ENCODE measurements at places on chromosomes 1 and 21. TPM values are rescaled to one million over a fixed set of nuclear protein-coding genes. Genes with fewer than 3 reads are reported as not detected.
A peak's percentile ranks its signal among the peaks of the same experiment; 100 is the strongest.

PIK3C2B gene
- total RNA-seq, result 0.28 TPM

TMEM167B gene
- 18.7 TPM for total RNA-seq

SCAMP3 gene
- 55.9 TPM for total RNA-seq

GCSAML gene
- total RNA-seq, result not detected

GPA33 gene
- total RNA-seq, result not detected

LAX1 gene
- total RNA-seq, result not detected

C8A gene
- total RNA-seq, result not detected

ZNF648 gene
- total RNA-seq, result not detected

EXTL2 gene
- 39.5 TPM for total RNA-seq

GRCh38 chr1:76083189-76083588 lies 8.6 kb downstream of the ST6GALNAC3 start:
- no peak for DNase-seq
- no peak overlapping the region for H3K27ac ChIP-seq
- H3K27me3 ChIP-seq, result no peaks in the 10 kb centered on the region
- H3K4me1 ChIP-seq, result 0 out of 2 replicates have a peak, but pooled peaks cover 4% of the 10 kb centered on the region
- no peak overlapping the region for H3K4me3 ChIP-seq

DNA sequence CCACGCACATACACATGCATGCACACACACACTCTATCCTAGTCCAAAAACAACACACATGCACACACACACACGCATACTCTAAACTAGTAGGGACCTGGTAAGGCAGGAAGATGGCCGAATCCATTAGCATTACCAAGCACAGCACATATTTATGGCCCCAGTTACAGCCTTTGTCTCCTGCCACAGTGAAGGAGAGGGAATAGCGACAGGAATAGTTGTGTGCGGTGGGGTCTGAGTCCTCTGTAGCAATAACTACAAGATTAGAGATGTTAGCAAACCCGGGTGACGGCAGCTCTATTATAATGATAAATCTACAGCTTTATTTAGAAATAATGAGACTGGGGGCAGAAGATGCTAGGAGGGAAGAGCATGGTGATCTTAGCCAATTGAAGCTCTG lies 20.5 kb downstream of the SYT6 start:
- H3K4me3 ChIP-seq, result no peak overlapping the region
- H3K27ac ChIP-seq, result no peak overlapping the region
- DNase-seq, result no peak
- H3K36me3 ChIP-seq, result no peaks in the 10 kb centered on the region

DNA sequence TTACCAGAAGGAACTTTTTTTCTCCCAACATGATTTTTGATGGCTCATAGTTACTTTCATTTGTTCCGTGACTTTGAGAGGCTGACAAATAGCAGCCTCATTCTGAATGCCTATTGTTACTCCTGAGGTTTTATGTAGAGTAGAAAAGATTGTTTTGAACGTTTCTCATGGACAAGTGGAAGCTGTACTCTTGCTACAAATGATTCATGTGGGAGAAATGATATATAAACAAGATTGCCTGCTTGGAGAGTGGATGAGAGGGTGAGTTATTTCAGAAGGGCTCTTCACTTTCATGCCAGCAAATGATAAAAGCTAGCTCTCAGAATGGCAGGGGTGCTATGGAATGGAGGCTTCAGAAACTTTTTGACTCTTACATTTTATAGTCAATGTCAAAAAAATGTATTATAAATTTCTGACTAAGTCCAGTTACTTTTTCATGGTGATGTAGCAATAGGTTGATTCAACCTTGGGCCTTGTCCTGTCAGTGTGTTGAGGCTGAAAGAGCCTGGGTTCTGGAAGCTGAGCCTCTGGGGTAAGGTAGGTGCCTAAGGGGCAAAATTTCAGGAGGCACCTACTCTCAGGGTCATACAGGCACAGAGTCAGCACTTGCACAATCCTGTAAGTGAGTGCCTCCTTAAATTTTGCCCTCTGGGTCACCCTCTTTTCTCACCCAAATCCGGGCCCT lies 19.4 kb downstream of the JUN start:
- H3K27ac ChIP-seq, result peak overlapping the region; percentile 98
- no peaks in the 10 kb centered on the region for H3K27me3 ChIP-seq
- peaks cover 58% of the 10 kb centered on the region for H3K4me1 ChIP-seq
- DNase-seq, result peak; percentile 56

GRCh38 chr1:237270353-237270752 lies 228.4 kb downstream of the RYR2 start:
- no peaks in the 10 kb centered on the region for H3K36me3 ChIP-seq
- H3K4me1 ChIP-seq, result no peaks in the 10 kb centered on the region
- H3K27ac ChIP-seq, result no peak overlapping the region
- H3K27me3 ChIP-seq, result no peaks in the 10 kb centered on the region
- no peak for DNase-seq

GRCh38 chr1:11281518-11282331 lies 8.7 kb downstream of the UBIAD1 start:
- peaks cover 9% of the 10 kb centered on the region for H3K4me1 ChIP-seq
- peaks cover 36% of the 10 kb centered on the region for H3K36me3 ChIP-seq

GRCh38 chr1:36136535-36136934 lies 11.5 kb upstream of the COL8A2 start:
- no peak overlapping the region for H3K4me3 ChIP-seq
- peaks cover 58% of the 10 kb centered on the region for H3K4me1 ChIP-seq
- DNase-seq, result no peak
- H3K36me3 ChIP-seq, result peaks cover 52% of the 10 kb centered on the region
- H3K27me3 ChIP-seq, result no peaks in the 10 kb centered on the region
- H3K27ac ChIP-seq, result peak overlapping the region; percentile 62

DNA sequence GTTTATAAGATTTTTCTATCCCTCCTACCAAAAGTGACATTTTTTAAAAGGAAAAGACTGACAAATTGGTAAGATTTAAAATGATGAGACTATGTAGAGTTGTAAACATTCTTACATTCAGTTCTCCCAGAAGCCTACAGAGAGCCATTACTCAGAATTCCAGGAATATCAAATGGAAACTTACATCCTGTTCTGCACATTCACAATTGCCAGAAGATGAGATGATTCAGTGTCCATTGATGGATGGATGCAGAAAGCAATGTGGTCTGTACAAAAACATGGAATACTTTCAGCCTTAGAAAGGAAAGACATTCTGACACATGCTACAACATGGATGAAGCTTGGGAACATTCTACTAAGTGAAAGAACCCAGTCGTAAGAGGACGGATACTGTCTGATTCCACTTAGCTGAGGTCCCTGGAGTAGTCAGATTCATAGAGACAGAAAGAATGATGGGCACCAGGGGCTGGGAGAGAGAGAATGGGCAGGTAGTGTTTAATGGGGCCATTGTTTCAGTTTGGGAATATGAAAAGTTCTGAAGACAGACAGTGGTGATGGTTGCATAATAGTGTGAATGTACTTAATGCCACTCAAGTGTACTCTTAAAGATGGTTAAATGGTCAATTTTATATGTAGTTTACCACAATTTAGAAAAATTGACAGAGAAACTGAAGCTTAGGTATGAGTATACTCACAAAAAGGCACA lies 16.6 kb downstream of the MX1 start:
- no peaks in the 10 kb centered on the region for H3K36me3 ChIP-seq
- no peak for DNase-seq
- no peaks in the 10 kb centered on the region for H3K4me1 ChIP-seq
- no peaks in the 10 kb centered on the region for H3K27me3 ChIP-seq
- no peak overlapping the region for H3K27ac ChIP-seq
- no peak overlapping the region for H3K4me3 ChIP-seq

GRCh38 chr1:198056255-198056654 lies 100.5 kb upstream of the NEK7 start:
- H3K36me3 ChIP-seq, result no peaks in the 10 kb centered on the region
- no peaks in the 10 kb centered on the region for H3K27me3 ChIP-seq
- H3K27ac ChIP-seq, result no peak overlapping the region

DNA sequence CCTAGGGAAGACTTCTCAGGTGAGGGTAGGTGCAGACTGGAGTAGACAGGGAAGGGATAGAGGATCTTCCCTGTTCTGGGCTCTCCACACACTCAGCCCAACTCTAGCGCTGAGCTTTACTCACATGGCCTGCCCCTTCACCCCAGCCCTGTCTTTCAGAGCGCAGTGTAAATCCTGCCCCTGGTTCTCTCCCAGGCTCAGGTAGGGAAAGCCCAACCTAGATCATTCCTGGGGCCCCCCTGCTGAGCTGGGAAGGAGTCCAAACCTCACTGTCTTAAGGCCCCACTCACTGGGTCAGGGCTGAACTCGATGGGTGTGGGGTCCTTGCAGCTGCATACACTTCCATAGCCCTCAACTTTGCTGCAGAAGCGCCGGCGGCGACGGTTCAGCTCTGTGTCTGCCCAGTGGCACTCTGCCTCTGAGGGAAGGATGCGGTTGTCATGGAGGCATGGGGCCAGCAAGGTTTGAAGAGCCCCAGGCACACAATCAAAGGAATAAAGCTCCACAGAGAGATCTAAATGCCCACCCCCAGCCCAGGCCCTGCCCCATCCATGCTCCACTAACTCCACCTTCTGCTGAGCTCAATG lies 4.2 kb downstream of the POMGNT1 start:
- H3K27ac ChIP-seq, result no peak overlapping the region
- H3K4me3 ChIP-seq, result no peak overlapping the region
- peaks cover 17% of the 10 kb centered on the region for H3K4me1 ChIP-seq
- H3K27me3 ChIP-seq, result no peaks in the 10 kb centered on the region
- no peak for DNase-seq

GRCh38 chr1:156433602-156434001 lies 64.6 kb downstream of the RHBG start:
- H3K36me3 ChIP-seq, result no peaks in the 10 kb centered on the region
- peaks cover 93% of the 10 kb centered on the region for H3K27me3 ChIP-seq
- no peak overlapping the region for H3K4me3 ChIP-seq
- peaks cover 11% of the 10 kb centered on the region for H3K4me1 ChIP-seq
- no peak for DNase-seq

DNA sequence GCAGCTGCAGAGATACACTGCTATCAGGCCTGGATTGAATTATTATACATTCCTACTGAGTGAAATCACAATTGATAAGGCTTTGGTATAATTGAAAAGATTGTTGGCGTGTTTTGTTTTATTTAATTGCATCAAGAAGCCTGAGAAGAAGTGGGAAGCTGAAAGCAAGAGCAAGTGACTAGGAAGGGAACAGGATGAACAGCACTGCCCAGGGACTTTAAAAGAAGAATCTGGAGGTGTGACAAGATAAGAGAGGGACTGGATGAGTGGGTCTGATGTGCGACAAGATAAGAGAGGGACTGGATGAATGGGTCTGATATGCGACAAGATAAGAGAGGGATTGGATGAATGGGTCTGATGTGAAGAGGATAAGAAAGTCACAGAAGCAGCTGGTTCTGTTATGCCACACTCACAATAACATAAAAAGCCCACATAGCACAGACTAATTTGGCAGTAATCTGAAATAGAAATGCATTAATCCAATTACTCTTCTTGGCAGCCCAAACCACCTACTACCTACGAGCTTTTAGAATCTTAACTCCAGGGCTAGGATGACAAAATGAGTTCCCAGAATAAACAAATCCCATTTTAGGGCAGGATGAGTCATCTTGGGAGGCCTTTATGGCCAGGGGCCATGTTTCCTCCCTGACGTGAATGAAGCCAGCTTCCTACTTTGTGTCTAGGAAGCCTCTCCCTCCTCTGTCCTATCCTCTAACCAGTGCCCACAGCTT lies 129.7 kb downstream of the DUSP10 start:
- DNase-seq, result peak; percentile 52
- H3K4me3 ChIP-seq, result no peak overlapping the region
- peaks cover 11% of the 10 kb centered on the region for H3K4me1 ChIP-seq
- H3K36me3 ChIP-seq, result no peaks in the 10 kb centered on the region
- no peaks in the 10 kb centered on the region for H3K27me3 ChIP-seq
